Vagina (tissue), 2 donors: ENCODE measurements at places on chromosomes 5 and 9.

DNA sequence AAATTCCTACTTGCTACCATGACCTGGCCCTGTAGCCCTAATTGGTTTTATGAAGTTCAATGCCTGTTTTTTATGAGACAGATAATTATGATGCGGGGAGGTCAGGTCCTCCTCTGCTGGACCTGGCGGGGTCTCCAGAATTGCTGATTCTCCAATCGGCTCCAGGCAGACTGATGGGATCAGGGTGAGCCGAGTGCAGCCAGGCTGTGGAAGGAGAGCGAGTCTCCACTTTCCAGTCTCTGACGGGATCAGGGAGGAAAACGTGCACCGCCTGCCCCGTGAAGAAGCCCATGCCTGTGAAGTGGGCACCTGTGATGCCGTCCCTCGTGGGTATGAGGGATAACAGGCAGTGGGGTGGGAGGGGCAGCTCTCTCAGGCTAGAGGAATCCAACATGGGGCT, 71.5 kb upstream of the HSPA9 start:
- no peak for DNase-seq

DNA sequence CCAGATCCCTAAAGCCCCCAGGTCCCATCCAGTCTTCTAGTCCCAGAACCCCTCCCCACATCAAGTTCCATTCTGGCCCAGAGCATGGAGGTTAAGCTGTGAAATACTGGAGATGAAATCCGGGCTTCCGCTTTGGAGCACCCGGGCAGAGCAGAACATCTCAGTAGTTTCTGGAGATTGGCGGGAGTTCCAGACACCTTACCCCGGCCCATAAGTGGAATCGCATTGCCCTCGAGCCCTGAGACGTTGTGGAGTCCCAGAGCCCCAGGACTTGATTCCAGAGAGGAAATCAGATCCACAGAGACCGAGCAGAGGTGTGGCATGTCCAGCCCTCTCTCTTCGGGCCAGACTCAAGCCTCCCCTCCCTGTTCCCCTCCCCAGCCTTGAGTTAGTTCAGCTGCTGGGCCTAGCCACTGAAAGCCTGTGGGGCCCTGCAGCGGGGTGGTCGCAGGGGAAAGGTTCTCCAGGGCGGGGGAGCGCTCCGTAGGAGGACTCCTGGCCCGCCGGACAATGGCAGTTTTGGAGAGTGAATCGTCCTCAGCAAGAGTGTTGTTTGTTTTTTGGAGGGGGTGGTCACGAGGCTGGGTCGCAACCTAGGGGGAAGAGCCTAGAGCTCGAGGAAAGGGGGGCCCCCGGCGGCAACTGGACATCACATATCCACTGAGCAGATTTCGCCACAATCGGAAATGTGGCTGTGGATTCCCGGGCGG, 1.0 kb upstream of the PAX5 start:
- no peak for DNase-seq

DNA sequence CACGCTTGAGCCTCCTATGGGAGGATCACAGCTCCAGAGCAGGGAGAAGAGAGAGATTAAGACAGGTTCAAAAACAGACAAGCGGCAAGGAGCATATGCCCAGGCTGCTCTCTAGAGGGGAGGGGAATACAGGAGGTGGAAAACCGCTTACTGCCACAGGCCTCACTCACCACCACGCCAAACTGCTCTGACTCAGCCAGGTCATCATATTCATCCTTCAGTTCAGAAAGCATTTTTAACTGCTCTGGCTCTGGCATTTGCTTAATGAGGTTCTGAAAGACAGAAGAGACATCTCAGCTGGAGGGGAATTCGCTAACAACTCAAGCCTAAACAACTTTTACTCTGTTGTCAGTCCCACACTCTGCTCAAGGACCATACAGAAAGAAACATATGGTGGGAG, 40.1 kb downstream of the PCDHGC5 start:
- DNase-seq = no peak

DNA sequence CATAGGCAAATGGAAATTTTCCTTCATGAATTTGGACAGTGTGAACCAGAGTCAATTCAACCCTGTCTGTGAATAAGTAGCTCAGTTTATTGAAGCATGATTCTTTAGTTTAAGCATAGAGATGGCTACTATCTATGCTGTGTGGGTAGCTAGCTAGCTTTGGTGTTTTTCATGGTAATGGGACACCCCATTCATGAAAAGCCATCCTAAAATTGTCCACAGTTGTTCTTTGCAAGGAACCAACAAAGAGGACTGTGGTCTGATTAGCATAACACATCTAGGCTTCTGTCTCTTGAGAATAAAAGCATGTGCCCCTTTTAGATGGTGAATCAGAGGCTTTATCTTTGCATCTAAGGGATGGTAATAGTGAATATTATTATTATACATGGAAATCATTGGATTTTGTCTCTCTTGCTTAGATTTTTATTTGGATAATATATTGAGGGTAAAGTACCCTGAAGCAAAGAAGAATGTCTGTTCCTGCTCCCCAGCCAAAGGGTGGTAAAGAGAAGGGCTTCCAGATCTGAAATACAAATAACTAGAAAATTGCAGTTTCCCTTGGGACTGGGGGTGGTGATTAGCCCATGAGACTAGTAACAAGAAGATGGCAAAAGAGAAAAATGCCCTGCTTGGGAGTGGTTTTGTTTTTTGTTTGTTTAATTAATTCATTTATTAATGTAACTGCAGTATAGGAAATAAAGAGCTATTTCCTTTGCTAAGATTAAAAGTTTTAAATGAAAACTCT, 624.2 kb upstream of the ZNF608 start:
- no peak for DNase-seq

DNA sequence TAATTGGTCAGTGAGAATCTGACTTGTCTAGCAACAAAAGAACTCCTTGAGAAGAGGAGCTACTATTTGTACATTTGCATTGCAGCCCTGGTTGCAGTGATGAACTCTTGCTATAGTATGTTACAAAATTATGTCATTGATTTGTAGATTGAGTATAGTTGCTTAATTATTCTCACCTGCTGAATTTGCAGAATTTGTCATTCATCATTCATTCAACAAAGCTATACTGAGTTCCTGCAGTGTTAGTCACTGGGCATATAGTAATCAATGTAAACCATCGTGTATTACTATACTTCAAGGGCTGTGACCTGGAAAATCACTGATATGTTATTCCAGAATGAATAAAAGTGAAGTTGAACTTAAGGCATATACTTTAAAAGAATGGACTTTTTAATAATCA, 50.1 kb downstream of the SLC1A3 start:
- no peak for DNase-seq

GRCh38 chr5:179125789-179126505, 65.8 kb downstream of the ZNF354C start:
- DNase-seq = no peak

GRCh38 chr5:71522151-71522550, 65.0 kb upstream of the MCCC2 start:
- no peak for DNase-seq

DNA sequence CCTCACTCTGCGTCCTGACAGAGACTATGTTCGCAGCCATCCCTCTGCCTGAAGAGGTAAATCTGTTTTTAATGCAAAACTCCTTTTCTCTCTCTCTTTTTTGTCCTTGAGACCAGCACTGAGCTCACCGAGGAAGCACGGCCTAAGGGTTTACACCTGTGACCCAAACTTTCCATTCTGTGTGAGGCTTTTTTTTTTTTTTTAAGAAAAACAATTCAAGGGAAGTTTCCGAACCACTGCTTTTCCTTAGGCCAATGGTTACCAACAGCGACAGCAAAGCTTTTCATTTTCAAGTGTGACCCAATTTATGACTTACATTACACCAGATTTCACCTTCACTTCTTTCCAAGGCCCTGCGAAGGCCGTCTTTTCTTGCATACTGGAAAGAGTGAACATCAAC, 205.9 kb downstream of the EFNA5 start:
- no peak for DNase-seq

GRCh38 chr9:36136894-36137391, 410 bp downstream of the GLIPR2 start:
- no peak for DNase-seq

GRCh38 chr9:98916660-98917059, 27.0 kb upstream of the COL15A1 start:
- DNase-seq = no peak

DNA sequence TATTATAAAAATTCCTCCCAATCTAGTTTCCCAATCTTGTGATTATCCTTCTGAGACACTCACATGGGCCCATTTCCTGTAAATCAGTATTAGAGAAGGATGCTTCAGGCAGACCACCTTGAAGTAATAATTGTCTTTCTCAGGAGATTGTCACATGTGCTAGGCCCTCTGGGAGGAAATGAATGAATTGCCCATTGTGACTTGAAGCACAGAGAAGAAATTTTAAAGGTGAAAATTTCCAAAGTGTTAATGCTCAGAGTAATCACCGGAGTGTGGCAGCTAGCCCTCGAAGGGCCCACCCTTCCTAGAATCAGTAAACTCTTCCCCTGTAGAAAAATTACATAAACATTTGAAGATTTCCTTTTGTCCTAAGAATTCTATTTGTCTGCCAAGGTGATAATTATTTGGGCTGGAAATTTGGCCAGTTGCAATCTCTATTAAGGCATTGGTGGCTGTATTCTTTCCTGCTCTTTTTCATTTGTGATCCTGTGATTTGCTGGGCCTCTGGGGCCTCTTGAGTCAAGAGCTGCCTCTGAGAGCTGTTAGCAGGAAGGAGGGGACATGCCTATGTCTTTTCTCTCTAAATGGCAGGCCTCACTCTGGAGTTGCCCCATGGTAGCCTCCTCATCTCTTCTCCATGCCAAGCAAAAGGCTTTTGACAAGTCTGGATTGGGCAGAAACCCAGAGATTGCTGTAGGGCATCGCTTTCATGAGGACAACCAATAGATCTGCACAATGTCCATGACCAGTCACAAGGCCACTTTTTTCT, 371.5 kb upstream of the ACTBL2 start:
- no peak for DNase-seq

- no peak for DNase-seq
These were observed 23.5 kb upstream of the ASS1 start for GRCh38 chr9:130421154-130421801.

- no peak for DNase-seq
These were observed 90.7 kb downstream of the RCL1 start for GRCh38 chr9:4883326-4883873.

DNA sequence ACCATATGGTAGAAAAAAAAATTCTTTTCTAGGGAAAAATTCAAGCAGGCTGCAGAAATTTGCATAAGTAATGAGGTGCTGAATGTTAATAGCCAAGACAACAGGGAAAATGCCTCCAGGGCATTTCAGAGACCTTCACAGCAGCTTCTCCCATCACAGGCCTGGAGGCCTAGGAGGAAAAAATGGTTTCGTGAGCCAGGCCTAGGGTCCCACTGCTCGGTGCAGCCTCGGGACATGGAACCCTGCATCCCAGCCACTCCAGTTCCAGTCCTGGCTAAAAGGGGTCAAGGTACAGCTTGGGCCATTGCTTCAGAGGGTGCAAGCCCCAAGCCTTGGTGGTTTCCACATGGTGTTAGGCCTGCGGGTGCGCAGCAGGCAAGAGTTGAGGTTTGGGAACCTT, 436.0 kb upstream of the SMC2 start:
- DNase-seq = no peak

DNA sequence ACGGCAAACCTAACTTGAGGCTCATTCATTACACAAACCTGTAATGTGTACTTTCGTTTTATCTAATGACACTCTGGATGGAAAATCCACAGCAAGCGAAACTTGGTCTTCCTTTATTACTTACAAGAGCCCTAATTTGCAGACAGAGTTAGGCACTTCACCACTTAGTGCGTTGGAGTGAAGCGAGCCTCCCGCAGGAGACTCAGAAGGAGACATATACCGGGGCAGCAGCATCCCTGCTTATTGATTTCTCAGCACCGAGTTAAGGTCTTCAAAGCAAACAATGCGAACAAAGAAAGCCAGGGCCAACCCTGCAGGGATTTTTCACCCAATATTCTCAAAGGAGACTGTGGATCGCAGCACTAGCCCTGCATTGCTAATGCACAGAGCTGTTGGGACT, 28.6 kb downstream of the LSM11 start:
- no peak for DNase-seq

GRCh38 chr5:90640484-90641059, 82.0 kb downstream of the ADGRV1 start:
- no peak for DNase-seq

- no peak for DNase-seq
These were observed 36.9 kb upstream of the GLRA1 start for GRCh38 chr5:151961557-151961956.

DNA sequence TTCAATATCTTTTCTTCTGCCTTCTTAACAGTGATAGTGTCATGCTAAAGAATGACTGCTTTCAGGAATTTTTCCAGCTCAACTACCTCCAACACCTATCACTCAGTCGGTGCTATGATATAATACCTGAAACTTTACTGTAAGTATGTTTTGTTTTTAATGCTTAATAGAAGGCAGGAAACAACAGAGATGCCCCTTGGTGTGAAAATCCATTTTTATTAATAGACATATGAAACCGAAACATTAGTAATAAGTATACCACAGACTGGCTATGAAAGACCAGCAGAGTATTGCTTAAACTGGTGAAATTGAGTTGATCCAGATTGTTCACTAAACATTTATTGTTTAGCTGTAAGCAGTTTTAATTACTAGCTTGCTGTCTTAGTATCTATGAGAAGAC, 25.2 kb downstream of the SKP2 start:
- DNase-seq = no peak

DNA sequence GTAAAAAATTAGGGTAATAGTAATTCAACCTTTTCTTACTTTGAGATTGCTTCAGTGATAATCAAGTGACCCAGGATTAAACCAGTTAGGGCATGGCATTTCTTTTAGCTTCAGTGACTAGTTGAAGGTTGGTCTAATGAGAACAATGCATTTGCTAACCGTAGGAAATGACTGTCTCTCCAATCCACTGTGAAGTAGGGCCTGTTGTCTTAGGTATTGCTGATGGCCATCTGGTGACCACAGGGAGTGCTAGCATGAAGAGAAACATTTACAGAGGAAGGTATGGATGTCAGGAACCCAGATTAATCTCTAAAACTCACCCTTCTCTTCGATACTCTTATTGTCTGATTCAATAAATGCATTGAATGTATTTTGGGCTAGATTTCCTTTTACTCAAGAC, 535.9 kb upstream of the SEMA6A start:
- DNase-seq = no peak

DNA sequence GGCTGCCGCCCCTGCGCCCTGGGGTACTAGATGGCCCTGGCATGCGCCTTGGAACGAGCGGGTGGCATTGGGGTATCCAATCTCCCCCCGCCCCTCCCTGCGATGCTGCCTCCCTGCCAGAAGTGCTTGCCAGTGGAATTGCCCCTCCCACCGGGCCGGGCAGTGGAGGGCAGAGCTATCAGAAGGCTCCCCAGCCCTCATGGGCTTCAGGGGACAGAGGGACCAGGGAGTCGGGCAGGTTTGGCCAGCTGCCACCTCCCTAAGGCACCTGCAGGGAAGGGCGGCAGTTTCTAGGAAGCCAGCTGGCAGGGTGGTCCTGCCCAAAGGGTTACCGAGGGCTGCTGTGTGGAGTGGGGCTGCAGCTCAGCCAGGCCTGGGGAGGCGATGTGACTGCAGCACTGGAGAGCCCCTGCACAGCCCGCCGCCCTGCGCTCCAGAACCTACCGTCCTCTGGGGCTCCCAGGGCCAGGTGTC, 52.8 kb upstream of the EGFL7 start:
- DNase-seq = no peak

- no peak for DNase-seq
These were observed 85.4 kb downstream of the PJA2 start for GRCh38 chr5:109324351-109324750.

GRCh38 chr5:129763651-129764050, 15.8 kb downstream of the MINAR2 start:
- no peak for DNase-seq
